COLO829 (cell line): ENCODE measurements at places on chromosomes 2 and 18.

- DNase-seq: no peak
Observed at GRCh38 chr2:128841803-128842202, 523.1 kb upstream of the HS6ST1 start.

- no peak for DNase-seq
Observed at GRCh38 chr2:215442401-215442787, 6.5 kb upstream of the FN1 start.

DNA sequence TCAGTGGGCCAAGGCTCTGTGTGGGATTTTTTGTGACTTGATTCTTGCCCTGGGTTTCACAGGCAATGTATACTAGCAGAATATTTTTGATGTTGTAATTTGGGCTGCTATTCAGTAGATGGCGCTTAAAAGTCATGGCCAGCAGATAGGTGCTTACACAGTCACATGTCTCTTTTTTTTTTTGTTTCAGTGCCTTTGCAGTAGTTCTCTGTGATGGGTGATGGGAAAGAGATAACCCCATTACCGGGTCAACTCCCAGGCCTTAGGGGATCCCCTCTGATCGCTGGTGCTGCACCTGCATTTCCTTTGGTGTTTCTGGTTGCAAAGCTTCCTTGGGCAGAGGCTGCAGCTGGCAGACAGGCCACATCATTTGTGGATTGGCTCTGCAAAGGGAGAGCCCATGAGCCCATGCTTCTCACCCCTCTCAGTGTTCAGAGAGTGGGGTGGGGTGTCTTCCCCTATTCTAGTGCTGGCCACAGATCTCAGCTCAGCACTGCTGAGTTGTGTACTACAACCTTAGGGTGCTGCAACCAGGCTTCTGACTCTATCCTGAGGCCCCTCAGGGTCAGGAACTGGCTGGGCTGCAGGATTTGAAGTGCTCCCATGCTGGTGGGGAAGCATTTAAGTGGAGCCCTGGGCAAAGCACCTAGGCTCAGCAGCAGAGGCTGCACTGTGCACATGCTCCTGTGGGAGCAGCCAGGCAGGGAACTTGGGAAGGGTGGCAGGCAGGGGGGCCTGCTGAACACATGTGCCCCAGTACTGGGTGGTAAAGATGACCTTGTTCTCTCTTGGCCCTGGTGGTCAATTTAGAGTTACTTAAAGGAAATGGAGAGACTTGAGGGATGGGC lies 219.8 kb upstream of the SPHKAP start:
- no peak for DNase-seq

DNA sequence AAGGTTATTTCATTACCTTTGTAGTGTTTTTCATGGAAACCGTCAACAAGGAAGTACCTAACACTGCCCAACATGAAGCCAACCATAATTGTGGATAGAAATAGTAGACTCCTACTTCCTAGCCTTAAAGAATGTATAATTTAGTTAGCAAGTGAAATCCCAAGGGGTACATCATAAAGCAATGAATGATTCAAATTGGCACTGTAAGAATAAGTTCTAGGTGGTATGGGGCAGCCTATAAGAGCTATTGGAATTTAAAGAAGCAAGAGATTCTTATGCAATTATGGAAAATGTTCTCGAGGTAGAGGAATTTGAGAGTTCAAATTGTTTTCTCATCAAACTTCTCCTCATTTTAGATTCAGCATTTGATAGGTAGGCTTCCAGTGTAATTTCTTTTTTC lies 157.9 kb downstream of the FMNL2 start:
- no peak for DNase-seq

DNA sequence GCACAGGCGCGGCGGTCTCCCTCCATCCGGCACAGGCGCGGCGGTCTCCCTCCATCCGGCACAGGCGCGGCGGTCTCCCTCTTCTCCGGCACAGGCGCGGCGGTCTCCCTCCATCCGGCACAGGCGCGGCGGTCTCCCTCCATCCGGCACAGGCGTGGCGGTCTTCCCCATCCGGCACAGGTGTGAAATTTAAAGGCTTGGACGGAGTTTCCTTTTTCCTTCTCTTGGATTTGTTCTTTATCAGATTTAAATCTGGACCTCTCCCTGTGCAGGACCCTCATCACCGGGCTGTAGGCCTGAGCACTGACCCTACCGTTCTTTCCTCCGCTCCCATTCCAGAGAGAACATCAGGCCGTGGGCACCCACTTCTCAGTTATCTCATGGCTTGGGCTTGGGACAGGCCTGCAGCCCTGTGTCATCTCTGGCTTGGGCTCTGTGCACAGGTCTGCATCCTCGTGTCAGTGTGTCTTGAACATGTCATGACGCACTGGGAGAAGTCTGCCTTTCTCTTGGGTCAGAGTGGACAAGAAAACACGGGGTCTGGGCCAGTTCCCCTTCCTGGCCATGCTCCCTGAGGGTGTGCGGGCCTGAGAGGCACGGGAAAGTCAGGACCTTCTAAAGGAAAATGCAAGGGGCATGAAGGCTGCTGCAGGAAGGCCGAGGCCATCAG lies 53.9 kb upstream of the PXDN start:
- no peak for DNase-seq
